ENCODE measurements at places on chromosomes 5 and 9. TPM values are rescaled to one million over a fixed set of nuclear protein-coding genes. Genes with fewer than 3 reads are reported as not detected.

DNA sequence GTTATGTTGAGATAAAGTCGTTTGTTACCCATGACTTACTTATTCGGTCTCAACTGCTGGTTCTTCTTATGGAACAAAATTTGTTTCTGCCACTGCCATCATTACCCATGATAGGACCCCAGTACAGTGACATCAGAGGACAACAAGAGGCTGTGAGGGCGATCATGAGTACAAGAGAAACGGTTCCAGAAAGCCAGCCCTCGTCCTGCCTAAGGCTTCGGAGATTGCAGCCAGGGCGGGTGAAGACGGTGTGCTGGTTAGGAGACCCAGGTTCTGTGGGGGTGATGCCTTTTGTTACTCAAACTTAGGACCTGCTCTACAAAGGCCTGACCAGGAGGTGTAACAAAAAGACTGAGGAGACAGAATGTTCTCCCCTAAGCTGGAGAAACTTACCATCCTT, 10.9 kb downstream of the FYB1 start:
- H3K36me3 ChIP-seq = no peaks in the 10 kb centered on the region
- no peak overlapping the region for H3K4me3 ChIP-seq
- H3K4me1 ChIP-seq = no peaks in the 10 kb centered on the region
- peak overlapping the region; percentile 42 for H3K27ac ChIP-seq

GRCh38 chr9:2764353-2764752, 47.0 kb downstream of the KCNV2 start:
- H3K36me3 ChIP-seq = peaks cover 2% of the 10 kb centered on the region
- DNase-seq = no peak
- H3K27me3 ChIP-seq = no peaks in the 10 kb centered on the region

GRCh38 chr9:107584186-107584585, 94.6 kb upstream of the KLF4 start:
- peaks cover 24% of the 10 kb centered on the region for H3K4me1 ChIP-seq
- H3K27ac ChIP-seq = no peak overlapping the region
- no peak overlapping the region for H3K4me3 ChIP-seq

GRCh38 chr5:72434056-72434780, 73.0 kb downstream of the ZNF366 start:
- no peak for DNase-seq
- H3K4me3 ChIP-seq = no peak overlapping the region
- H3K36me3 ChIP-seq = no peaks in the 10 kb centered on the region
- H3K27ac ChIP-seq = no peak overlapping the region
- no peaks in the 10 kb centered on the region for H3K27me3 ChIP-seq

DNA sequence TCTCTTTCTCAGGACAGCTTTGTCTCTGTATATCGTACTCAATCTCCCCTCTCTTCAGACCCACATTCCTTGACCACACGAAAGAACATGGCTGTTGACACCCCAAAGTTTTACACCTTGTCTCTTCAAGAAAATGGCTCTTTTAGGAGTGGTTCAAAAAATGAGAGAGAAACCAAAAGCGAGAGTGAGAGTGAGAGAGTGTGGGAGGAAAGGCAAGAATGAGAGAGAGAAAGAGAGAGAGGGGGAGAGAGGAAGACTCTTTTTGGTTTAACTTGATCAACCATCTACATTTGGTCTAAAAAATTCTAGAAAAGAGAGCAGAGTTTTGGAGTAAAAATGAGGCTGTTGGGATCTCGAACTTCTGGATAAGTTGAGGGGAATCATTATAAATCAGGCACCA, 581.8 kb upstream of the WWC1 start:
- H3K4me1 ChIP-seq = no peaks in the 10 kb centered on the region
- no peaks in the 10 kb centered on the region for H3K36me3 ChIP-seq
- no peaks in the 10 kb centered on the region for H3K27me3 ChIP-seq
- H3K4me3 ChIP-seq = no peak overlapping the region
- no peak for DNase-seq

- no peak overlapping the region for H3K4me3 ChIP-seq
- DNase-seq = no peak
- no peak overlapping the region for H3K27ac ChIP-seq
- H3K36me3 ChIP-seq = no peaks in the 10 kb centered on the region
- H3K27me3 ChIP-seq = no peaks in the 10 kb centered on the region
- H3K4me1 ChIP-seq = no peaks in the 10 kb centered on the region
These were observed 78.4 kb downstream of the TSPAN17 start for GRCh38 chr5:176725521-176726280.

DNA sequence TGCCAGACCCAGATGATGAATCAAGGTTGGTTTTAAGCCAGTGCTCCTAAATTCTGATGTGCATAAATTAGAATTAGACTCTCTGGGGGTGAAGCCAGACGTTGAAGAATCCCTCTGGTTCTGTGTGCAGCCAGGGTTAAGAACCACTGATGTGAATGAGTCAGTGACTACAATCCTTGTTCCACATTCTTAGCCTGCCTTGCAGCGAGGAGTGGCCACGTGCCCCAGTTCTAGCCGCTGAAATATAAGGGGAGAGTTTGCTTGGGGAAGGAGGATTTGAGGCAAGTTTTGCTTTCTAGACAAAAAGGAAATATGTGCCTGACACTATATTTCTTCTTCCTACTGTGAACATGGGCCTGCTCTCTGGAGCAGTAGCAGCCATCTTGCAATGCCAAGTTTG, 34.2 kb upstream of the MSH3 start:
- no peaks in the 10 kb centered on the region for H3K36me3 ChIP-seq
- no peak overlapping the region for H3K4me3 ChIP-seq
- no peak overlapping the region for H3K27ac ChIP-seq

- H3K4me3 ChIP-seq = no peak overlapping the region
- H3K4me1 ChIP-seq = no peaks in the 10 kb centered on the region
- H3K27me3 ChIP-seq = no peaks in the 10 kb centered on the region
These were observed 158.1 kb upstream of the RPS23 start for GRCh38 chr5:82436291-82436690.

DNA sequence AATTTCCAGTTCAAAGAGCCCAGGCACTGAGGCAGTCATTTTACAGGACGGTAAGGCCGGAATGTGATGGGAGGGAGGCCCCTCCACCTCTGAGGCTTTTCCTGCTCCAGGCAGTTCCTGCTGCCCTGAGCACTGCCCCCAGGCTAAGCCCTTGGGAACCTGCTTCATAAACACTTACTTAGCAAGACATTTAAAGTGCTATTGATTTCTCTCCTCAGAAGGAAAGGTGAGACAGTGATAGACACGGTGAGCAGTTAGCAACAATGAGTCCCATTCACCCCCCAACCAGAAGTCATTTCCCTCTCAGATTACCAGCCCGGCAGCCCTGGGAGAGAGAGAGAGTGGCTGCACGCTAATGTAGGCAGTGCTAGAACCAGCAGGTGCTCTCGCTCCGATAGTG, 462.5 kb downstream of the SPOCK1 start:
- no peak overlapping the region for H3K4me3 ChIP-seq
- no peaks in the 10 kb centered on the region for H3K4me1 ChIP-seq
- H3K27ac ChIP-seq = no peak overlapping the region
- no peak for DNase-seq

DNA sequence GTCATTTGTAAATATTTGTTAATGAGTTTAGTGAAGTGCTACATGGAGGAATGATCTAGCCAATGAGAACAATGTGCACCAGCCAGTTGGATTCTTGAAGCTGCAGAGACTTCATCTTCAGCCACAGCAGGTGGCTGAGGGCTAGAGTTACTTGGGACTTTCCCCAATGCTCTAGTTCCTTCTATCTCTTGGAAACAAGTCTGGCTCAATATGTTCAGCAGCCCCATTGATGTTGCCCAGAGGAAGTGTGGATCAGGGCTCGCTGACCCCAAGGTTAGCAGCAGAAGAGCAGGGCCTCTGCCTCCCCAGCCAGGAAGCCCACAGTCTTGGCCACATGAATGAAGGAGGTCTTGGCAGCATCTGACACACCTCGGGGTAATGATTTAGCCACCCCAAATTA, 117.5 kb downstream of the SLC1A3 start:
- peak overlapping the region; percentile 28 for H3K27ac ChIP-seq
- H3K27me3 ChIP-seq = no peaks in the 10 kb centered on the region
- no peak overlapping the region for H3K4me3 ChIP-seq

GRCh38 chr9:4073371-4073770, 226.5 kb downstream of the GLIS3 start:
- no peaks in the 10 kb centered on the region for H3K36me3 ChIP-seq
- no peak overlapping the region for H3K27ac ChIP-seq
- no peak overlapping the region for H3K4me3 ChIP-seq
- DNase-seq = no peak

GRCh38 chr9:78196258-78196657, 39.6 kb upstream of the CEP78 start:
- DNase-seq = no peak
- no peaks in the 10 kb centered on the region for H3K27me3 ChIP-seq
- no peak overlapping the region for H3K4me3 ChIP-seq
- no peak overlapping the region for H3K27ac ChIP-seq
- no peaks in the 10 kb centered on the region for H3K36me3 ChIP-seq

DNA sequence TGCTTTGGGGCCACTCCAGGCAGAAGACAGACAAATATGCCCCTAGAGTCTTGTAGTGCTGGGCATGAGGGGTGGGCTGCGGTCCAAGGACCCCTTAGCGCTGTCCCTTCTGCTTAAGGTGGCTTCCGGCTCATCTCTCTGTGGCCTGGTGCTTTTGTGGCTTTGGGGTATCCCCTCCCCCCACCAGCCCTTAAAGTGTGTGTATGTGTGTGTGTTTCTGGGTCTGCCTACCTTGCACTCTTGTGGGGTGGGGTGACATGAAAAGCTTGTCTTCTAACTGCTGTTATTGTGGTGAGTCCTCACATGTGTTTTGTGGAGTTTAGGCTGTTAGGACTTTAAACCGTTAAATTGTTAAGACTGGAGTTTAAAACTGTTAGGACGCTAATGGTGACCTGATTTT, 23.6 kb downstream of the MARCHF6 start:
- DNase-seq = no peak
- H3K27me3 ChIP-seq = no peaks in the 10 kb centered on the region
- H3K27ac ChIP-seq = no peak overlapping the region
- peaks cover 22% of the 10 kb centered on the region for H3K36me3 ChIP-seq

DNA sequence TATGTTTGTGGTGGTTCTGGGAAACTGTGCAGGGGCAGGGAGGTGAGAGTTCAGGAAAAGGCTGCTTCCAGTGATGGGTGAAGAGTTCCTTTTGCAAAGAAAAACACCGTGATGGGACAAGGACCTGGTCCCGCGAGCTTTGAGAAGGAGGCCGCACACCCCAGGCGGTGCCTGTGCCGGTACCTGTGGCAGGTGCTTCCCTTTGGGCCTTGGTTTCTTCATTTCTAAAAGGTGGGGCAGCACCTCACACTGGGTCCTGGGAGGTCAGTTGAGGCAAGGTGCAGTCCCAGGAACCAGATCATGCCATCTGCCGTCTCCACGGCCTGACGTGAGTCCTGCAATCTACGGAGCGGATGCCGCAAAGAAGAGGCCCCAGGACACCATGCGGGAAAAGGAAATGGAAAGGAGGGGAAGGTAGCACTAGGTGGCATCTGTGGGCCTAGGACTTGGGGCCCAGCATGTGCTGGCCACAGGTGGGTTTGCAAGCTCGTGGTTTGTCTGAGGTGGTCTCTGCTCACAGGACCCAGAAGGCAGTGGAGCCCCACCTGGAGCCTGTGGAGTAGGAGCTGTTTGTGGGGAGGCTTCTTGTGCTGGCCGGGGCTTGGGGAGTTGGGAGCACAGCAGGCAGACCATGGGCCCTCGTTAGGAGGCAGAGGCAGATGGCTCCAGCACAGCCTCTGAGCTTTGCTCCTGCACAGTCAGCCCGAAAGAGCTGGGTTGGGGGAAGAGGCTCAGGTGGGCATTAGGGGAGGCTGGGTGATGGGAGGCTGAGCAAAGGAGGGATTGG, 131.6 kb downstream of the CACNA1B start:
- peak; percentile 38 for DNase-seq
- H3K4me1 ChIP-seq = no peaks in the 10 kb centered on the region
- no peaks in the 10 kb centered on the region for H3K27me3 ChIP-seq
- no peak overlapping the region for H3K4me3 ChIP-seq

DNA sequence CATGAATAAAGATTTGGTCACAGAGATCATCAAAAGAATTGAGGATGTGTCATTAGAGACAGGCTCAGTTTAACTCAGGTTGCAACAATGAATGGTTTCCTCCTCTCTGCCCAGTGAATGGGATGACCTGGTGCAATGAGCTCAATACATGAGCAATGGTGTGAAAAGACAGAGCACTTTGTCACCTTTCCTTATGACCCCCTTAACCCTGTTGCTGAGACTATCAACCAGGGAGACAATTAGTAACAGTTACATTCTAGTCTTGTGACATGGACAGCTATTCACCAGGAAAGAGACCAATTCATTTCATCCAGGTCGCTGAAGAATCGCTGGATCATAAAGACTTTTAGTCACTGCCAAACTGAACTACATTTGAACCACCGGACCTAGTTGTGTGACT, 19.9 kb upstream of the CDH6 start:
- no peak overlapping the region for H3K27ac ChIP-seq
- no peaks in the 10 kb centered on the region for H3K4me1 ChIP-seq
- H3K4me3 ChIP-seq = no peak overlapping the region

DNA sequence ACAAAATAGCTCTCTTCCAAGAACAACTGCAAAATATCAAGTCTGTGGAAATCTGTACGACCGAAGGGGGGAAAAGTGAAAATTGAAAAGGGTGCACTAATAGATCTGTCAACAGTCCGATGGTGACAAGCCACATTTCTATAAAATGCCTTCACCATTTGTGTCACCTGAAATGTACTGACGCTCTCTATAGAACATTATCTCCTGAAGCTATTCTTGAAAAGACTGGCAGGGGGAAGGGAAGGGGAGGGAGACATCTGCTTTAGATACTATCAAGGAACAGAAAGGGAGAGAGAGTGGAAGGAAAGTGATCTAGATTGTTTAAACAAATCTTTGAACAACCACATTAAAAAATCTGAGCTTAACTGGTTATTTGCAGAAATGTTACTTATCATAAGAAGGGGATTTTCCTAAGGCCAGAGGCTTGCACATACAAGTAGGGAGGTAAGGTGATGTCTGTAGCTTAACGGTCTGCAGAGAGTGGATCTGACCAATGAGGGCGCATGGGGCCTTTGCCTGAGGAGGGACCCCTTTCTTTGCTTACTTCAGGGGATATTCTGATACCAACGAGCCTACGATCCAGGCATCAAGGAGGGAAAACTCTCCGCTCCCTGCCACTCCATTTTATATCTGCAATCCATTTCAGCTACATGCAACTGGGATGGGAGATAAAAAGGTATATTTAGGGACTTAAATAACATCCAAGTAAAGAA, 92.1 kb downstream of the CRB2 start:
- H3K27me3 ChIP-seq = no peaks in the 10 kb centered on the region
- no peak overlapping the region for H3K27ac ChIP-seq
- no peaks in the 10 kb centered on the region for H3K36me3 ChIP-seq
- no peak overlapping the region for H3K4me3 ChIP-seq

DNA sequence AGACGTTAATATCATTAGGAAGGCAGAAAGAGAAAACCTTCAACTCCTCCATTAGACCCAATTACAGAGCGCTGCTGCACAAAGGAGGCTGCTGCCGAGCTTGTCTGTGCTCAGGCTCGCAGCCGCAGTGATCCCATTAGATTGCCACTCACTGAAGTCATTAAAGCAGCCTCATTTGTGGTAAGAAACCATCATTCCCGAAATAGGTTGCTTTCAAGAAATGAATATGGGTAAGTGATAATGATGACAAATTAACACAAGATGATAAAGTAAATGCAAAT, 137.2 kb downstream of the CAVIN4 start:
- no peak for DNase-seq
- no peaks in the 10 kb centered on the region for H3K36me3 ChIP-seq
- H3K4me3 ChIP-seq = no peak overlapping the region

OSMR gene
- 18.0 TPM for total RNA-seq

RNF224 gene
- total RNA-seq = not detected

ENTREP1 gene
- total RNA-seq = 0.70 TPM

FAXDC2 gene
- total RNA-seq = 47.5 TPM

PCA3 gene
- total RNA-seq = not detected

Measured in Peyer's patch (tissue), 4 donors.